Esophagus squamous epithelium (tissue), 5 donors: ENCODE measurements at places on chromosomes 6 and 20.

- DNase-seq: no peak
These were observed 36.7 kb downstream of the JAG1 start for GRCh38 chr20:10637031-10637559.

- DNase-seq: no peak
These were observed 120.4 kb downstream of the CDH26 start for GRCh38 chr20:60078351-60079250.

DNA sequence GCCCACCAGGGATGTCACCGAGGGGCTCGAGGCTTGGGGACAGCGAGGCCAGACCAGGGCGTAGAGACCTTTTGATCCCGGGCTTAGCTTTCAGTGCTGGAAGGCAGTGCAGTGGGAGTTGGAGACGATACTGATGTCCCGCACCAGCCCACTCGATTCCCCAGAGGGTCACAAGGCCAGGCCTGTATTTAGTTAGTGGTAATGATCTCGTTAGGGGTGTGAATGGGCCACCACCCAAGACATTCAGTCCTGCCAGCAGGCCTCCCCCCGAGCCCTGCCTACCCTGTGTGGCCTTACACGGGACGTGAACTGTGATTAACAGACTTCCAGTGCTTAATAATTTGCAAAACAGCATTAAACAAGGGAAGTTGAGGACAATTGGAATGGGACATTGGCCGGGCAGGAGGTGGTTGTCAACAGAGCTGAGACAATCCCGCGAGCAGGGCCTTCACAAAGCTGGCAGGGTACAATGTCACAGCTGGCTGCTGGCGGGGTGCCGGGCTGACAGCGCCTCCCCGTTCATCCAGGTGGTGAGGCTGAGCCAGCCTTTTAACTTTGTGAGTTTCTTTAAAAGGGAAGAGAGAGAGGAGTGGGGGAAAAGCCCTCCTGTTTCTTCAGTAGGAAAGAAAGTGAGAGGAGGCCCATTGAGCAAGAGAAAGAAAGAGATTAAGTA is 175.3 kb upstream of the RALGAPA2 start:
- no peak for DNase-seq

GRCh38 chr20:10523443-10523842 is 88.3 kb downstream of the SLX4IP start:
- no peak for DNase-seq

- peak; percentile 3 for DNase-seq
These were observed 1.4 kb downstream of the PHF20 start for GRCh38 chr20:35773154-35773751.

GRCh38 chr6:79964607-79965081 is 17.3 kb upstream of the ELOVL4 start:
- no peak for DNase-seq

DNA sequence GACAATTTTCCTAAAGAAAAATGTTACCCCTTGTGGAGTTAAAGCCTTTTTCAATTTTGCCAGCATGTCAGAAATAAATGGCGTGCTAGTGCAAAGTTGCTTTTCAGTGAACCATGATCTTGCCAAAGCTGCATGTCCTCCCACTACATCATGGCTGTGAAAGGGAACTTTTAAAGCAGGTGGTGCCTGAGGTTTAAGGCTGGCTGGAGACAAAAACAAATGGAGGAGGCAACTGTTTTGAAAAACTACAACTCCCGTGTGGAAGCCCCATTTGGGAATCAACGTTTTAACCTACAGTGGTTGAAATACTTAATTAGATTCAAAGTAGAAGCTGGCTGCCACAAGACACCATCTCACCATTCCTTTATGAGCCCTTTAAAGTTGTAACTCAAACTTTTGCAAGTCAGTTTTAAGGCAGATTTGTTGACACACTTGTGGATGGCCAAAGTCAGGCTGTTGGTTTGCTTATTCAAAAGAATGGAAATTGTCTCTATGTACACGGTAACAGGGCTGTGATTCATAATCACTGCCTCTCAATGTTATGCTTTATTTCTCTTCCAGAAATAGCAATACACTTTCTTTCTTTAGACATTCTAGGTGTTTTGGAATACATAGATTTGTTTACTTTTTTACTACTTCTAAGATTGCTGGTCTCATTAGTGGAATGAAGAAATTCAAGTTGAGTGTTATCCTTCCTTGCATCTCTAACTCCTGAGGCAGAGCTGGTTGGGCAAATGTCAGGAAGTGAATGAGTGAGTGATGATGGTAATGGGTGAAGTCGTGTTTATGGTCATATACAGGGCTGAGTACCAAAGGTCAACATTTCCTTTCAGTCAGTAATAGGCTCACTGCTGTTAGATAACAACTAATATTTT is 196.4 kb upstream of the GMDS start:
- DNase-seq: no peak

DNA sequence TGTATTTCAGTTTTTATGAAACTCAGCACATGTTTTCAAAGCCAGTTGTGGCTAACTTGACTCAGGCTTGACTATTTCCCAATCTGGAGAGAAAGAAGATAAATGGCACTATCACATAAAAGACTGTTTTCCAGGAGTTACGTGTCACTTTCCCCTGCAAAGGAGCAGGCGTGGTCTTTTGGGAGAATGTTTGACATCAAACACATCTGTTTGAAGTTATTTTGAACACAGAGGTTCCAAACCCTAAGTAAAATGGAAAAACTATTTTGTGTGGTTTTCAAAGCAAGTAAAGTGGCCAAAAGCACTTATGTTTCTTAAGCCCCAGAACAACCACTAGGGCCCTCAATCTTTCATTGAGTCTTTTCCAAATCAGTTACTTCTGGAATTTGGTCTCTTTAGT is 89.7 kb downstream of the FOXF2 start:
- DNase-seq: no peak

- DNase-seq: no peak
These were observed 159.2 kb downstream of the GMPR start for GRCh38 chr6:16397623-16398022.

DNA sequence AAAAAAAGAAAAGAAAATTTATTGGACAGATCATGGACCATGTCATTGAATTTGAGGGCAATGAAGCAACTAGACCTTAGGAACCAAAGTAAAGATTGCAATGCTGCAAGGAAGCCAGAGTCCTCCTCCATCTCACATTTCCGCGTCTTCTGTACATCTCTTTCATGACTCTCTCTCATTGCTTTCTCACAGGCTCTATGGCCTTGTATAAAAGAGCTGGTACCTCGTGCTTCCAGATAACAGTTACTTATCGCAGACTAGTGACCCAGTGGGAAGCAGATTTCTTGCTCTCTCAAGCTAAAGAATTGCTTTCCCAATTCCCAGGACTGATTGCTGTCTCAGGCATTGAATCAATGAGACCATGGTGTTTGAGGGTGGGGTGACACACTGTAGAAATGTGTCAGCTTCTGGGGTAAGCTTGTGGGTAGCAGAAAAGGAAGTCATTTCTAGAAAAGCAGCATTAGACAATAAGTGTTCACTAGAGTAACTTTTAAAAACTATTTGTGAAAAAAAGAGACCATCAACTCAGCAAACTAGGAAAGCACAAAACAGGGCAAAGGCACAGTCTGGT is 635.3 kb downstream of the UTRN start:
- no peak for DNase-seq

GRCh38 chr6:73586416-73586974 is 65.7 kb upstream of the EEF1A1 start:
- DNase-seq: no peak

- DNase-seq: no peak
These were observed 1.1 kb downstream of the JAG1 start for GRCh38 chr20:10672624-10673127.

DNA sequence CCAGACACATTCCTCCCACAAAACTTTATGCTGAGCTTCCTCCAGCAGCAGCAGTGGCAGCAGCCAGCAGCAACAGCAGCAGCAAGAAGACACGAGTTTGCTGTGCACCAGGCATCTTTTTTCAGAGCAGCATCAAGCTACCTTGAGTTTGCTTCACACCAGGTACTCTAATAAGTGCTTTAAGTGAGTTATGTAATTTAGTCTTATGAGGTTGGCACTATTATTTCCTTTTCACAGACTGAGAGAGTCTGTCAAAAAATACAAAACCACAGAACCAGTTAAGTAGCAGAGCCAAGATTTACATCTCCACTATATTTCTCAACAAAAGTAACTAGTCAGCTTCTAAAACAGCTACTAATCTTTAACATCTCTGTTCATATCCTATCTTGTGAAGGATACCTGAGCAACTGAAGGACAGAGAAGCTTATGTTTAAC is 23.7 kb downstream of the RANBP9 start:
- DNase-seq: no peak

GRCh38 chr6:84026721-84027164 is 6.8 kb upstream of the MRAP2 start:
- DNase-seq: no peak

DNA sequence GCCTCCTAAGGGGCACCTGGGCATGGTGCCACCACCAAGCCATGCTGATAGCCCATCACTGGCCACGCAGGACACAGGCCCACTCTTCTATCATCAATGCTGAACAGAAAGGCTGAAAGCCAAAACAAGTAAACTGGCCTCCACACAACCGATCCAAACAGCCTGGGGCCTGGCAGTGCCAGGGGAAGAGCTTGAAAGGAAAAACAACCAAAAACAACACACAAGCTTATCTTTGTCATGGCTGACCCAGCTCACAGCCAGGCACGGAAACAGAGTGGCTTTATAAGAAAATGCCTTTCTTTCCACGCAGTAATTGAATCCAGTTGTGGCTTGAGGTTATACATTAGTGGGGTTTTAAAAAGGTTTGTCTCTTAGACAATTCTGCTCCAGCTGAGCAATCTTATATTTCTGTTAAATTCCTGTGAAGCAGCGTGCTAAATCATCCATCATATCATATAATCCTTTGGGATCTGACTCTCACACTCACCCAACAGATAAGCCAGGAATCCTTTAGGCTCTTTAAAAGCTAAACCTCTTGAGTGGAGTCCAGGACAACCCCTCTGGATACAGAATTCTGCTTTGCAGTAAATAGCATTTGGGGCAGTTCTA is 65.4 kb upstream of the SLC22A16 start:
- DNase-seq: no peak

DNA sequence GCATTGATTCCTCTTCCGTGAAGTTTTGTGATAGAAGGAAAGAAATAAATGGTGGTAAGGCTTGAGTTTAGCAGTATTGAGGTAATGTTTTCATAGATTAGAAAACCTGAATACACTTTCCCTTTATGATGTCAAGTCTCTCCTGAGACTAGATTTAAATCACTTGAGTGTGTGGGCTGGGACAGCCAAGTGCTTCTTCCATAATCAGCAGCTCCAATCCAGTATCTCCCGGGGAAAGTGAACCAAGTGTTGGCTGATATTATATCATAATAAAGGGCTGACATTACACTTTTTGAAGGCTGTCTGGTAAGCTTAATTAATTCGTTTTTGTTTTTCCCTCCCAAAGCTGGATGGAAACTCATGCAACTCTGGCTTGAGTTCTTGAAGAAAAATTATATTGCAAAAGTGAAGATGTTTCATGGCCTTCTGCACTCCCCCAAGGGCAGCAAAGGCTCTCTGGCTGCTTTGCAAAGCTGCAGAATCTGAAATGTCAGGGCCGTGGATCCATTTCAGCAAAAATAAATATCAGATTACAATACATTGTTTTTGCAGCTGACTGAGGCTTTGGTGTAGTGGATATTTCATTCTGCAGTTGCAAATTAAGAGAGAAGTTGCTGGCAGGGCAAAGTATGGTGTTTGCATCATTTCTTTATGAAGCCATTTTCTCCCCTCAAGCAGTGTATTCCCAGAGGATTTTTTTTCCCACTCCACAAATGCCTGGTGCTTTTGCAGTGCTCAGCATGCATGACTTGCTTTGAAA is 101.2 kb downstream of the MKKS start:
- DNase-seq: no peak

DNA sequence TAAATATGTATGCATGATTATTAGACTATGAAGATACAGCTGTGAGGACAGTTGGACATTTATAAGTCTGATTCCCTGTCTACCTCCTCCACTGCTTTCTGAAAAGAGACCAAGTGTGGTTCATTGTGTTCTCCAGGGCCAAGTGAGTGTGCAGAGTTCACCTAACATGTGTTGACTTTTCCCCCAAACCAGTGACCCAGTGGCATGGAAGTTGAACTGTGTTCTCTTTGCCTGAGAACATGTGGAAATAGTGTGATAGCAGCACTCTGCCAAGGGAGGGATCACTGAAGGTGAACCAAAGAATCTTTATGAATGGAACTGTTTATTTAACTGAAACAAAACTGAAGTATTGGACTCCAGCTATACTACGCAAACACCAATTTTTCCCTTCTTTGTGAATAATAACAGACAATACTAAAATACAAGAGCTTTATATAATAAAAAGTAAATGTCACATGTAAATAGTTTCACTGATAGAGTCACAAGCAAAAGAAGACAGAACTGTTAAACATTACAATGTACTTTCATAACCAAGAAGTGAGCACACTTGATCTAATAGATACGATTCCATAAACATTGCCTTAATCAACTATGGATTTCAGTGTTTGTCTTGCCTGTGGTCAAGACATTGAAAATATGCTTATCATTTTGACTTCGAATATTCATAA is 200.3 kb upstream of the FUT9 start:
- DNase-seq: no peak

DNA sequence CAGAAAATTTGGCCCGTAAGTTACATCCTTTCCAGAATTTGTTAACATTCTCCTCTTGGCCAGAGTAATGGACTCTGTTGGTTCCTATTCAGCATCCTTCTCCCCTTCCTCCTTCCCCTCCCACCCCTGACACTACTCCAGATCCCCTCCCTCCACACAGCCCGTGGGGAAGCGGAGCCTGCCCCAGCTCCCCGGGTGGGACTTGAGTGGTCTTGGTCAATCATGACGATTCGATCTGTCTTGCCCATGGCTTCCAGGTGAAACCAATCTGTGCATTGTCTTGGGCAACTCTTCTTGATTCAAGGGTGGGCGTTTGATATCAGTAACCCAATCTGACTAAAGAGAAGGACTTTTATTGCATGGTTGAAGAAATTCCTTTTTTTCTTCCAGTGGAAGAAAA is 143.9 kb downstream of the ANKRD60 start:
- DNase-seq: no peak

DNA sequence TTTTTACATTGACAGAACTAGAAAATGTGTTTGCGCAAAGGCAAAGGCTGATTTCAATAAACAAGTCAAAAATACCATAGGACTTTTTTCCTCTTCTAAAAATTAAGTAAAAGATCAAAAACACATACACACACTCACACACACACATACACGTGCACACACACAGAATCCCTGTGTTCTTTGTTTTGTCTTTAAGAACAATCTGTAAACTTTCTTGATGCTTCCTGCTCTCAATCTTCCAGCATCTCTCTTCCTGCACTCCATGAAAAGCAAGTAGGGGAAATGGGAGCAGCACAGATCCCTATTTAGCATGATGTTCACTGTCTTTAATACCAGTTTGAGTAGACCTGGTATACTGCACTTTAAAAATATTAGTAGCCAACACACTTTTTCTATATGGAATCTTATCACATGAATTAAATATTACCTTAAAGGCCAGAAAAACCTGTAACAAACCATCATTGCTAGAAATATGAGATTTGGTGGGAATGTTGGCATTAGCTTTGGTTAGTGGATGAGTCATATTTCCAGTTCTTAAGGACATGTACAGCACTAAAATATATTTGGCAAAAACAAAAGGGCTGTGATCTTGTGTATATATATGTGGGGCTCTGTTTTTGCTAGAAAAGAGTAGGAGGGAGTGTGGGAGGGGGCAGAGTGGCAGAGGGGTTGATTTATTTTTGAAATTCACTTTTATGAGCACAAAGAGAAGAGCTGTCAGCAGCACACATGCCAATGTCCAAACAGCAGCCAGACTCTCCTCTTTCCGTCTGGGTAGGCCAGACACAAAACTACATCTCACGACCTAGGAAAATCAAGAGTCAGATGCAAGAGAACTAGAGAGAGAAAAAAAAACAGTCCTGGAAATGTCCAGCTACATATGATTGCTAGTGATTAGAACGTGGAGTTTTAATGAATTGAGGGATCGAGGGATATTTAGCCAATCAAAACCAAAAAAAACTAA is 4.6 kb downstream of the PTPRK start:
- no peak for DNase-seq
